ENCODE measurements at places on chromosomes 7 and 10. TPM values are rescaled to one million over a fixed set of nuclear protein-coding genes. Genes with fewer than 3 reads are reported as not detected.

Gene STEAP2
- total RNA-seq, result 7.1 TPM

Gene TRPV6
- total RNA-seq, result not detected

Gene KCP
- total RNA-seq, result 6.8 TPM

Gene PNLIP
- total RNA-seq, result not detected

Gene OR6V1
- total RNA-seq, result not detected

Gene AQP1
- 4.4 TPM for total RNA-seq

Gene NUDT1
- total RNA-seq, result 17.2 TPM

Gene CALHM3
- total RNA-seq, result not detected

- DNase-seq, result peak; percentile 43
Measured at GRCh38 chr10:79347894-79348639, 798 bp downstream of the PPIF start.

GRCh38 chr7:124403587-124403986 is 362.0 kb downstream of the GPR37 start:
- no peak for DNase-seq

GRCh38 chr7:731440-732085 is 4.5 kb upstream of the PRKAR1B start:
- no peak for DNase-seq

DNA sequence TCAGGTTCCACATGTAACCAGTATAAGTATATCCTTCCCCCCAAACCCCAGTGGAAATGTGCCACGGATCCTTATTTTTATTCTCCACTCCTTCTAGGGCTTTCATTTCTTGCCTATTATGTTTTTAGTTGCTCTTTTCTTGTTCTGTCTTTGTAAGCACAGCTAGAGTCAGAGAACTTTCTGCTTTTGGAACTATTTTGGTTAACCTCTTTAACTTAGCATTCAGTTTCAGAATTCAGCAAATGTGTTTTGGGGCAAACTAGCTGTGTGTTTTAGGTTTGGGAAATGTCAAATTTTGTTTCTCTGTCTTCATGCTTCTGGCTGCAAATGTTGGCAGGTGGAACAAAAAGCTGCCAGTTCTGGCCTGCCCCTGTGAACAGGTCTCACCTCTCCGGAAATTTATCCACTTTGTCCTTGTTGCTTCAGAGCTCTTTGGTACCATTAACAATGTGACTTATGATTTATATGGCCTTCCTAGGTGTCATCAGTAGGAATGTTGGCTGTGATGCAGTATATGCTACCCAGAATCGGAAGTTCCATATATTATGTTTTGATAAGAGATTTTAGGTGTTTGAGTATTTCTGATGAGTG is 156.1 kb downstream of the ADK start:
- no peak for DNase-seq

- no peak for DNase-seq
Measured at GRCh38 chr7:134126146-134126545, 994 bp upstream of the LRGUK start.

- no peak for DNase-seq
Measured at GRCh38 chr7:130134106-130134636, 63.8 kb downstream of the KLHDC10 start.

DNA sequence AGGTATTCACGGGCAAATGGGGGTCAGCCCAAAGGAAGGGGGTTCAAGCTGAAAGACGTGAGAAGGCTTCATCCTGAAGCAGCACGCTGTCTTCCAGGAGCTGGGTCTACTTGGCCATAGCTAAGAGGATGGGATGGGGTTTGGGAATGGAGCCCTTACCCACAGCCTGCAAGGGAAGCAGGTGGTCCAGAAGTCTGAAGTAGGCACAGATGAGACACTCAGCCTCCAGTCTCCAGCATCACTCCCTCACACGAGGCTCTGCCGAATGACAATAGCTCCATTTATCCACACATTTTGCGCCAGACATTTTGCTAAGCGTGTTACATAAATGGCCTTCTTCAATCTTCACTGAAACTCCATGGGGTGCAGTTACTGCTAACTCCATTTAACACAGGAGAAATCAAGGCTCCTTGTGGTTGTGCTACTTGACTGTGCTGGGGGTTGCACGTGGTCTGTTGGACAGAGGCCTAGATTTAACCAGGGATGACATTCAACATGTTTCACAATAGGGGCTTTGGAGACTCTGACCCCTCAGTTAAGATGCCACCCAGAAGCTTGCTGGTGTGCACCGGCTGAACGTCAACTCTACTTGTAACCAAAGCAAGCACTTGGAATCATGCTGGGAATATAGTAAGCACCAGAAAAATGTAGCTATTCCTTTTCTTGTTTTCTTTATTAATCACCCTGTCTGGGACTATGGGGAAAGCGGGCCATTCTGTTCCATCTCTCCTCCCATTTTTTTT is 85.3 kb downstream of the FAM241B start:
- peak; percentile 56 for DNase-seq

DNA sequence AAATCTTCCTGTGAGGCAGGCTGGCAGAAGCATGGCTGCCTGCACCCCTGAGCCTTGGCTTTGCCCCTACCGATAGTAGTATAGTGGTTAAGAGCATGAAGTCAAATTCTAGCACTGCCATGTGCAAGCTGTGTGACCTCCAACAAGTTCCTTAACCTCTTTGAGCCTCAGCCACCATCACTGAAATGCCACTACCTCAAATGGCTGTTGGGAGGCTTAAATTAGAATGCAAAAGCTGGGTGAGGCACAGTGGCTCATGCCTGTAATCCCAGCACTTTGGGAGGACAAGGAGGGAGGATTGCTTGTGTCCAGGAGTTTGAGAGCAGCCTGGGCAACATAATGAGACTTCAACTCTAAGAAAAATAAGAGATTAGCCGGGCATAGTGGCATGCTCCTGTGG is 8.4 kb downstream of the SFRP5 start:
- no peak for DNase-seq

DNA sequence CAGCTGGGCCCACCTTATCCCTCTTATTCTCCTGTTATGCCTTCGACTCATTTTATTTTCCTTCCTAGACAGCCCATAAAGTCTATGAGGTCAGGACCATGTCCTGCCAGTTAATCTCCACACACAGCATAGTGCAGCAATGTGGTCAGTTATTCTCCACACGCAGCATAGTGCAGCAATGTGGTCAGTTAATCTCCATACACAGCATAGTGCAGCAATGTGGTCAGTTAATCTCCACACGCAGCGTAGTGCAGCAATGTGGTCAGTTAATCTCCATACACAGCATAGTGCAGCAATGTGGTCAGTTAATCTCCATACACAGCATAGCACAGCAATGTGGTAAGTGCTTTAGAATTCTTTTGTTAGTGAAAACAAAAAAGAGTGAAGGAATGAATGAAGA is 77.8 kb downstream of the TEX36 start:
- no peak for DNase-seq

- DNase-seq, result no peak
Measured at GRCh38 chr7:6268023-6268900, 4.2 kb downstream of the CYTH3 start.

- peak; percentile 80 for DNase-seq
Measured at GRCh38 chr10:104331208-104331838, 6.9 kb downstream of the ITPRIP start.

GRCh38 chr7:85336086-85336485 is 149.2 kb upstream of the SEMA3D start:
- no peak for DNase-seq

- peak; percentile 92 for DNase-seq
Measured at GRCh38 chr10:132665946-132666704, 119.8 kb downstream of the NKX6-2 start.

DNA sequence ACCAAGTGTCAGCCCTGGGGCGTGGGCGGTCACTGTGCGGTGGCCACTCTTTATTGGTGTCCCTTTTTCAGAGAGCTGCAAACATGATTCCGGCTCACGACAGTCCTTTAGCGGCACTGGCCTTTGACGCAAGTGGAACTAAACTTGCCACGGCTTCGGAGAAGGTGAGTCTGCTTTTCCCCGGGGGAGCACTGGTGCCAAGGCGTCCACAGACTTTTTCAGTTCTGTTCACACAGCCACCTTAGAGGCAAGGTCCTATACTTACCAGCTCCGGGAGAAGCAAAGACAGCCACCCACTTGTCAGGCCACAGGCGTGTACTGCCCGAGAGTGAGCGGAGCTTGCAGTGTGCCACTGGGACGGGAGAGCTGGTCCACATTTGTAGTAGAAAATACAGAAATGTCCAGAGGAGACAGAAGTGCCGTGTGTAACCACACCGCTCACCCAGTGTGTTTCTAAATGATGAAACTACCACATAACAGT is 27.9 kb downstream of the WIPI2 start:
- no peak for DNase-seq

GRCh38 chr7:42222891-42223290 is 14.1 kb downstream of the GLI3 start:
- no peak for DNase-seq

DNA sequence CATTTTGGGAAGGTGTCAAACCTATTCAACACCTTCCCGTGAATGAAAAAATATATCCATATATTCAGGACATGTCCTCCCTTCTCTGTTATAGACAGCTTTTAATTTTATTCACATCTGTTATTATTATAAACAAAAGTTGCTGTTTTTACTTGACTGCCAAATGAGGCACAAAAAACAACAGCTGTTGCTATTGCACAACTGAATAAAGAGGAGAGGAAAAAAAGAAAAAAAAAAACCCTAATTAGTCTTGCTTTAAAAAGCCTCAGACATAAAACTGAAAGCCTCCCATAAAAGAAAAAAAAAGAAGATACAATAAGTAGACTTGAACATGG is 153.4 kb downstream of the BMPER start:
- no peak for DNase-seq
